ENCODE measurements at places on chromosomes 5 and 9.

DNA sequence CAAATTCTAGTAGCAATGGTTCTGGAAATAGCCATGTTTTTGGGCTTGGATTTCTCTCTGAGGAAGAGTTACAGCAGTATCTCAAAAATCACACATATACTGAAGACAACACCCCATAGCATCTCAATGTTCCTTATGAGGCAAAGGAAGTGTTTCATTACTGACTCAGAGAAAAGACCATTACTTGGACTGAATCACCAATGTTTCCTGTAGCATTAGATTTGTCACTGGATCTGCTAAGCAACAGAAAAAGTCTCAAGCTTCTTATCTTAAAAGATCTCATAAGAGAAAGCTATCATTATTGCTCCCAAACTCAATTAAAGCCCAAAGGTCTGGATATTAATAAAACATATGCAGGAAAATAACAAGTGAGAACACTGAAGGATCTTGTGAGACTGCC, 272.4 kb downstream of the ADAMTS6 start:
- no peak for DNase-seq

DNA sequence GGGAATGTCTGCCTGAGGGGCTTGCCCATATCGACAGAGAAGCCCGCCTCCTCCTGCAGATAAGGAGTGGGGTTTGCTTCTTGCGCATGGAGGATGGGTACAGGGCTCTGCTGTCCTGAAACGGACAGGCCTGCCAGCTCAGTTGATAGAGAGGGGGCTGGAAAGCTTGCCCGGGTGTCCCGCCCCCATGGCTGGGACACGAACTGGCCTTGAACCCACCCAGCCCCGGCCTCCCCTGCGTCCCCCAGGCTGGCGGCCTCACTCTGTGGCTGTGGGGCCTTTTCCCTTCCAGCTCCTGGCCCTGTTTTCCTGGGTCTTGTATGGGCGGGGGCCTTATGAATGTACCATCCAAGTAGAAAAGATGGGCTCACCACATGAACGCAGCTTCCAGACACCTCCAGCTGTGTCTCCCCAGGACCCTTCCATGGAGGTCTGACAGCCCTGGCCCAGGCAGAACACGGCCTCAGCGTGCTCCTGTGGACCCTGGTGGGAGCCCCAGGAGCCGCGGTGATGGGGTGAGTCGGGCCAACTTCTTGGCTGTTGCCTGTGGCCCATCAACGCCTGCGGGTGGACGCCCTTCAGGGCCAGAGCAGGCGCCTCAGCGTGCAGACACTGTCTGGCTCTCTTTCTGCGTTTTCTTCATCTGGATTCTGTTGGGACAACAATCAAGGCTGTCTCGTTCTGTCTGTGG, 15.9 kb upstream of the SLC2A6 start:
- DNase-seq: no peak

DNA sequence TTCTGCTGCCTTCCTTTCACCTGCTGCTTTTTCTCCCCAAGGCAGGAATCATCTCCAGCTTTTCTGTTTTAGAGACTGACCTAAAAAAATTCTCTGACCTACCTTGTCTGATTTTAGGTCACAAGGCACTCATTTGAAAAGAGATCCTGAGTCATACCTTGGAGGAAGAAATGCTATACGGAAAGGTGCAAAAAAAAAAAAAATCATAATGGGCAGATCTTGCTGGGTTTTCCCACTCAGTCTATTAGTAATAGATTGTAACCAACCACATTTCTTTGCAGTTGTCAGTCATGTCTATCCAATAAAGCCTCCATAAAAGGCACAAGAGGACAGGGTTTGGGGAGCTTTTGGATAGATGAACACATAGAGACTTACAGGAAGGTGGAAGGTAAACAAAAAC, 70.0 kb downstream of the MTREX start:
- no peak for DNase-seq

DNA sequence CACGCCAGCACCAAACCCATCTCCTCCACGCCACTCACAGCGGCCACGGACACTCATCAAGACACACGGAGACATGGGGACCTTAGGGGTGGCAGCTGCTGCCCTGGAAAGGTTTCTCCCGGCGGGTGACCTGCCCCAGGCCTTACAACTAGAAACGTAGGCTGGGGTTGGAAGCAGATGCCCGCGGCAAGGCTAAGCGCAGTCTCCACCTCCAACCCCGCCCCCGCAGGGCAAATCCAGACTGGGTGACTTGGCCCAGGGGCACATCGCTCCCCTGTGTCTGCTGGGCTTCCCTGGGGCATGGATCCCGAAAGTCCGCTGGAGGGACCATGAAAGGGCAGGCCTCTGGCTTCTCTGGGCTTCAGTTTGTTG, 12.0 kb upstream of the ASS1 start:
- DNase-seq: no peak

DNA sequence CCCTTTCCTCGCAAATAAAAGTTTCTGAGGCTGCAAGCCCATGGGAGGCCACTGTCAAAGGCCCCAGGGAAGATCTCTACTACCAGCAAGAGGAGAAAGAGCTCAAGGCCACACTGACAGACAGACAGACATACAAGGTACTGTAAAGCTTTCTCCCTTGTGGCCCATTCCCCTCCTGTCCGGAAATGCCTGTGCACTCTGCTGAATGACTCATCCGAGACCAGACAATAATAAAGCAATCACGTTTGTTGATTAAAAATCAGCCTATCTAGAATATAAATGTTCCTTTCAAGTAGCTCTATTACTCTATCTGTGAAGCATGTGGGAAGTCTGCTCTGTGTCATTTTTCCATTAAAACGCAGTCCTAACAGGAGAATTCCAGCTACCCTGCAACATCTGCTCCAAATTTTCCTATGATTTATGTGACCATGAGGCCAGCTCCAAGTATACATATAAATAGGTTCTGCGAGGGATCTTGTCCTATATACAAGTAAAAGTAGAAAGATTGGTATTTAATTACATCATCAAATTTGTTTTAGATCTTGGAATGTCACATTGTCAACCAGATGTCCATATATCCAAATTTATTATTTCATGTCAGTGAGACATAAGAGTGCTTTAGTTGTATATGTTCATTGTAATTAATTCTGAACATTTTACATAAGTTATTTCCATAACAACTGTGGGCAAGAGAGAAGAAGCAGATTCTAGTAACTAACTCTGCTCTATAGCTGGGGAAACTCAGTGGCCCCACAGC, 34.7 kb upstream of the TGFBI start:
- DNase-seq: no peak

DNA sequence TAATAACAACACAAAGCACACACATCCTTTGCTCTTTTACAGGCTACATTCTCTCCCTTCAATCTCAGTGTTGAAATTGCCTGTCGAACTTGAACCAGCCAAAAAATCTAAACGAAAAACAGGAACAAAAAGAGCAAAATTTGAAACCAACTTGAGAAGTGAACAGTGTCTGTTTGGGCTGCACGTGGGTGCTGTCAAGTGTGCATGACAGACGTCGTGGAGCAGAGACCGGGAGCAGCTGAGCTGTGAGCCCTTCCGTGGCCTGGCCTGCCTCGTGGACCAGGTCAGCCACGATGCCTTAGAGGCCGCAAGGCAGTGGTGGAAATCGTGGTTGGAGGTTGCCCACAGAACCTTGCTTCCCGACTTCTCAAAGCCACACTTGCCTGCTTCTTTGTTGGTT, 34.8 kb upstream of the DENND1A start:
- DNase-seq: no peak

DNA sequence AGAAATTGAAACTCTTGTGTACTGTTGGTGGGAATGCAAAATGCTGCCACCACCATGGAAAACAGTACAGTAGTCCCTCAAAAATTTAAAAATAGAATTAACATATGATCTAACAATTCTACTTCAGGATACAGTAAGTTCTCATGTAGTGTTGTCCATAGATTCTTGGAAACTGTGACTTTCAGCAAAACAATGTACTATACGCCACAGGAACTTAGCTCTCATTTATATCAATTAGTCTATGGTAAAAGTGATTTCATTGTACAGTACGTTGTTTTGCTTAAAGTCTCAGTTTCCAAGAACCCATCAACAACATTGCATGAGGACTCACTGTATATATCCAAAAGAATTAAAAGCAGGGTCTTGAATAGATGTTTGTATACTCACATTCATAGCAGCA, 233.5 kb upstream of the GAS1 start:
- no peak for DNase-seq

DNA sequence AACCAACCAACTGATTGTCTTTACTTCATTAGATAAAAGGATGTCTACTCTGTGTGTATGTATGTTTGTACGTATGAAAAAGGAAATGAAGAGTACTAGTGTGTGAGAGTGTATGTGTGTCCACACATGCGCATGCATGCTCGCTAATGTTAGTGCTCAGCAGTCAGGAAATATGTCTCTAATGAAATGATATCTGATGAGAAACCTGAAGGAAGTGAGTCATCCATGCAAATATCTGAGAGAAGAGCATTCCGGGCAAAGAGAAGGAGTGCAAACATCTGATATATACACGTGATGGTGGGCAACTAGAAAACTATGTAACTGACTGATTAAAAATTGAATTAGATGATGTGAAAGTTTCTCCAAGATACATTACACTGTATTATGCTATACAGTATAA, 29.6 kb upstream of the UGCG start:
- DNase-seq: peak; percentile 69

- peak; percentile 7 for DNase-seq
These were observed 206.1 kb downstream of the PRELID2 start for GRCh38 chr5:145629047-145629446.

GRCh38 chr5:83368319-83368718, 103.2 kb upstream of the VCAN start:
- no peak for DNase-seq

DNA sequence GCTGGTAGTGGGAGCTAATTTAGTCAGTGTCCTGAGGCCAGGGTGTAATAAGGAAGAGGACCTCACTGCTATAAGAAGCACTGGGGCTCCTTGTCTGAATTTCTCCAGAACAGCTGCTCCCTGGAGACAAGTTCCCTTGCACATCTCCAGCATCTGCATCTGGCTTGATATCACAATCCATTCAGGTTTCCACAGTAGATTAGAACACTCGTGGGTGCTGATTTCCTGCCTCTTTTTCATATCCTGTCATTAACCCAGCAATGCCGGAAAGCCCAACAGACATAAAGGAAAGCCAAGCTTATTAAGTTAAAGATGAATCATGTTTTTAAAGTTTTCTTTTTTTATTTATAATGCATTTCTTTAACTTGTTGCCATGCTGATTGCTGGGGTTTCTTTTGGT, 232.3 kb upstream of the WWC1 start:
- no peak for DNase-seq

DNA sequence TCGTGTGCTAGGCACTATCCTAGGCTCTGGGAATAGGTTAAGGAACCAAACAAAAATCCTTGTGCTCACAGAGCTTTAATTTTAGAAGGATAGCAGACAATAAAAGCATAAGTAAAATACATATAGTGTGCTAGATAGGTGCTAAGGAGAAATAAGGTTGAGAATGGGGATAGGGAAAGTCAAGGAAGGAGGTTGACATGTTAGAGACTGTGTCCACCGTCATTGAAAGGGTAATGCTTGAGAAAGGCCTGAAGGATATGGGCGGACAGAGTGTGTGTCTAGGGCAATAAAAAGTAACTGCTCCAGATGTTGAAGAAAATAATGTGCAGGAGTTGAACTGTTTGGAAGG, 482 bp upstream of the TDRD7 start:
- DNase-seq: no peak

GRCh38 chr5:152864991-152865390, 459.9 kb upstream of the NMUR2 start:
- DNase-seq: no peak

- DNase-seq: no peak
These were observed 21.5 kb upstream of the NEUROG1 start for GRCh38 chr5:135557076-135557838.

GRCh38 chr9:12784461-12785259, 9.8 kb downstream of the LURAP1L start:
- DNase-seq: no peak

GRCh38 chr5:75325242-75325641, 11.8 kb upstream of the HMGCR start:
- no peak for DNase-seq

- DNase-seq: no peak
These were observed 6.5 kb downstream of the AMACR start for GRCh38 chr5:34001241-34001841.

- no peak for DNase-seq
These were observed 409.6 kb upstream of the MPDZ start for GRCh38 chr9:13688990-13689600.

GRCh38 chr9:70413464-70413798, 1.0 kb downstream of the KLF9 start:
- no peak for DNase-seq

DNA sequence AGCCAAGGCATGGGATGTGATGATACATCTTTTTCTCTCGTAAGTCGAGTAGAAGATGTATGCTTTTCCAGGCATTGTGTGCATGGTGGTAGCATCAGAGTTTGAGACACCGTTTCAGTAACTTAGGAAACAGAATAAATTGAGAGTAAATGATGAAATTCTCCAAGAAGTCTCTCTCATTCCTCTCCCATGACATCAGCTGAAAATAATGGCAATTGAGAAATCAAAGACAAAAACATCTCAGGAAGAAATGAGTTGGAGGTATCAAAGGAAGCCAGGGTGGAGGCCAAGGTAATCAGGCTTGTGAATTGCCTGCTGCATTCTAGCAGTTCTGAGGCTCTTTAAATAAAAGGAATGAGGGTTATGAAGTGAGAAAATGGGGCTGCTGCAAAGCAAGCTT, 53.9 kb downstream of the SGCD start:
- DNase-seq: no peak

DNA sequence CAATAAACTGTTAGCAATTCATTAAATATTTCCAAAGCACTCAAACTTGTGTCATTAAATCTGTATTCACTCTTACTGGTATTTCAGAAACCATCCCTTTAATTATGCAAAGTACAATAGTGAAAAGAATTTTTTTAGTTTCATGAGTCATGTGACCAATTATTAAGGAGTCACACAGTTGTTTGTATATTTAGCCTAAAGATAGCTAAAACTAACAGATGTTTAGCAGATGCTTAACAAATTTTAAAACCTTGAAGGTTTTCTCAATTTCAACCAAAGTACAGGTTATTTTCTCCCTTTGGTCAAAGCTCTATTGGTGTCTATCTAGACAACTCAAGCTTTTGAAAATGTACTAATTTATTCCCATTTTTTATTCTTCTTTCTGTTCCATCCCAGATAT, 44.1 kb downstream of the PJA2 start:
- no peak for DNase-seq
